ENCODE measurements at places on chromosomes 2 and 18.
A peak's percentile ranks its signal among the peaks of the same experiment; 100 is the strongest.

- no peak overlapping the region for H3K4me3 ChIP-seq
- no peak for DNase-seq
- H3K4me1 ChIP-seq: no peaks in the 10 kb centered on the region
- H3K27me3 ChIP-seq: no peaks in the 10 kb centered on the region
- H3K36me3 ChIP-seq: no peaks in the 10 kb centered on the region
These were observed 1.1 kb upstream of the CRYGB start for GRCh38 chr2:208147008-208147407.

DNA sequence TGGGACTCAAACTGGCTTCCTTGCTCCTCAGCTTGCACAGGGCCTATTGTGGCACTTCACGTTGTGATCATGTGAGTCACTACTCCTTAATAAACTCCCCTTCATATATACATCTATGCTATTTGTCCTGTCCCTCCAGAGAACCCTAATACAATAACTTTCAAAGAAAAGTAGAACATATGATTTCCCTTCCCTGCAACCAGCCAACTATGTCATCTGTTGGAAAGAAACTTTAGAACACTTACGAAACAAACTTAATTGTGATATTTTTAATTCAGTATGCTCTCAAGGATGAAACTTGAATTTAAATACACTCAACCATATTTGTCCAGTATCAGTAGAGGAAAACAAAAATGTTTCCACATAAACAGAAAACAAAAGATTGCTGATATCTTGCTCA, 84.4 kb downstream of the DYM start:
- H3K36me3 ChIP-seq: peaks cover 22% of the 10 kb centered on the region
- DNase-seq: no peak
- no peaks in the 10 kb centered on the region for H3K27me3 ChIP-seq
- no peaks in the 10 kb centered on the region for H3K4me1 ChIP-seq
- no peak overlapping the region for H3K27ac ChIP-seq

GRCh38 chr18:50926521-50926920, 41.3 kb upstream of the ELAC1 start:
- no peak overlapping the region for H3K4me3 ChIP-seq
- peaks cover 82% of the 10 kb centered on the region for H3K36me3 ChIP-seq
- H3K4me1 ChIP-seq: no peaks in the 10 kb centered on the region
- no peak for DNase-seq
- H3K27me3 ChIP-seq: no peaks in the 10 kb centered on the region

GRCh38 chr2:47007223-47007825, 91.7 kb upstream of the MCFD2 start:
- no peak overlapping the region for H3K27ac ChIP-seq
- DNase-seq: no peak
- H3K4me1 ChIP-seq: peaks cover 57% of the 10 kb centered on the region
- peaks cover 38% of the 10 kb centered on the region for H3K36me3 ChIP-seq
- H3K27me3 ChIP-seq: no peaks in the 10 kb centered on the region
- no peak overlapping the region for H3K4me3 ChIP-seq

GRCh38 chr2:172195836-172196376, 93.2 kb upstream of the DLX2 start:
- H3K4me1 ChIP-seq: no peaks in the 10 kb centered on the region
- H3K27ac ChIP-seq: peak overlapping the region; percentile 79
- no peaks in the 10 kb centered on the region for H3K27me3 ChIP-seq
- no peak overlapping the region for H3K4me3 ChIP-seq
